ENCODE measurements at places on chromosomes 7 and 10.

GRCh38 chr7:45623740-45624391 lies 49.7 kb downstream of the ADCY1 start:
- DNase-seq = no peak

DNA sequence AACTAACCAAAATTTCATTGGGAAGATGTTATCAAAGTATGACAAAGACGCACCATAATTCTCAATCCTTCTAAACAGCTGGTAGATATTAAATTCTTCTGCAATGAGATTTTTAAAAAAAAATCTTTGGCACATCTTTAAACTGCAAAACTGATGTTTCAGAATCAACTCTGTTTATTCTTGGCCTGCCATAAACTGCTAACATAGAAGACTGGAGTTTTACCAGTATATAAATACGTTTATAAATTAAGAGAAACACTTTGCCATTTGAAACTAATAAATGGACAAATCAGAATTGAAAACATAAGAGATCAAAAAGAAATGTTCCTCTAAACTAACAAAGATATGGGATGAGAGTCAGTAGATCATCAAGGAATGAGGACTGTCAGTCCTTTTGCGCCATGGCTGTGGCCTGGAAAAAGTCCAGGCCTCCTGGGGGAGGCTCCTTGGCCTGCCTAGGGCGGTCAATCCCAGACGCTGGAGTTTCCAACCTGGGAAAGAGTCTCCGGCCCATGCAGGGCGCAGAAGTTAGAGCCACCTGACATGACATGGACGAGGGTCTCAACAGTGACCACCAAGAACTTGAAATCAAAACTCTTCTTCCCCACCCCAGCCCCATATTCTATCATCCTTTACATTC lies 34.2 kb upstream of the NEBL start:
- DNase-seq = no peak

GRCh38 chr10:126157189-126157588 lies 231.1 kb downstream of the ADAM12 start:
- no peak for DNase-seq

- DNase-seq = no peak
These were observed 21.5 kb upstream of the ZNF800 start for GRCh38 chr7:127413962-127414361.

DNA sequence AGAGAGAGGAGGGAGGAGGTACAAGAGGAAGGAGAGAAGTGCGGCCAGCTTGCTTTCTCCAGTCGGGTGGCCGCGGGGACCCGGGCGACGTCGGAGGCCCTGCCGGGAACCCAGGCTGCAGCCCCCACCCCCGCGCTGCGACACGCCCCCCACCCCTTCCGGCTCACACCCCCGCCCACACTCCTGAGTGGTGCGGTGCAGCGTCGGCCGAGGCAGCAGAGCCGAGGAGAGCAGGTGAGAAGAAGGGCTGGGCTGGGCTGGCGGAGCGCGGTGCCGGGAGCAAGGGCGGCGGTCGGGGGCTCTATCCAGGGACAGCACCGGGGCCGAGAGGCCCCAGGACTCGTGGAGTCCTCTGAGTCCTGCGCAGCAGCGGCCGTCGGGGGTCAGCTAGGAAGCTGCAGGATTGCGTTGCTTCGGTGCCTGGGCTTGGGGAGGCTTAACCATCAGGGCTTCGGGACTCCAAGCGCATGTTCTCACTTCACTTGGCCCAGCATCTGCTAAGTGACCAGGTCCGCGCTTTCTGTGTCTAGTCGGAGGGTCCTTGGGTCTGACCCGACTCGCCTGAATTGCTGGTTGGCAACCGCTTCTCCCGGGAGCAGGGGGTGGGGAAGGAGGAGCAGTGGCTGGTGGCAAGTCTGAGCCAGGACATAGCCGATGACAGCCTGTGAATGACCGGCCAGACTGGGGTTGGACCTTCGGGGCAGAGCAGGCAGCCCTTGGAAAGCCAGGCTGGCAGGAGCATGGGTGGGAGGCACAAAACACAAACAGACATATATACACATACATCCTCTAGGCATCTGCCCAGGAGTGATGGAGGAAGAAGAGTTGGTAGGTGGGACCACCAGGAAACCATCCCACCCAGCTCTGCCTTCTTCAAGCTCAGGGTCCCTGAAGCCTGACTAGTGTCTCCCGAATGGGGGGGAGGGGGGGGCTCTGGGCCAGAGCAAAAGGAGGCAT lies 683 bp downstream of the CHAT start:
- no peak for DNase-seq

DNA sequence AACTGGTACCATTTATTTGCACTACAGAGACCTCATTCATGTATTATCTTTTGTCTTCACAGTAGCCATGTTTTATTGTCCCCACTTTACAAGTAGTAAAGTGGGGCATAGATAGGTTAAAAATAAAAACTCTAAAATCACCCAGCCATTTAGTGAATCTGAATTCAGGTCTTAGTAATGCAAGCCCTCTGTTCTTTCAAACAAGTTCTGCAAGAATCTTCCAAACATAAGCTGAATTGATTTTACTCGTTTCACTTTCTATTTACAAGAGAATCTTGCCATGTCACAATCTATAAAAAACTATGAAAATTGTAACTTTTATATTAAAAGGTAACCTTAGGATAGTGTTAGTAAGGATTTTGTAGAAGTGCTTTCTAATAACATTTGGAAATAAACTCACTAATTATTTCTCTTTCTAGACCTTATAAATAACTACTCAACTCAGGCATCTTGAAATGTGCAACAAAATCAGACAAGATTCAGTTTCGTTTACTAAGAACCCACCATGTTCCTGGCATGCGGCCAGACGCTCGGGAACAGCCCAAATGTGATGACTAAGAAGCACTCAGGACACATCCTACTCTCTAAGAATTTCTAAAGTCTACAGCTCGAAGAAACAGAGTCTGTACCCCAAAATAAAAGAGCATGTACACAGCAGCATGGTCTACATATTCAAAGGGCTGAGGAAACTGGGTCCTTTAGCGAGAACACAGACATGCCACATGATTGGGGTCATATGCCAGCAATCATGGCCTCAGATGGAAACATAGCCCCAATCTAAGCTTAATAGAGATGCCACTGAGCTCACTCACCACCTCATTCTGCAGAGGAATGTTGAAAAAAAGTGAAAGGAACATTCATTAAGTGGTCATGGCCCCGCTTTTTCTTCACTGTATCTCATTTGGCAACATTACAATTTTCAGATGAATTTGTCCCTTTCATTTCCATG lies 167.6 kb downstream of the AMPH start:
- peak; percentile 8 for DNase-seq

DNA sequence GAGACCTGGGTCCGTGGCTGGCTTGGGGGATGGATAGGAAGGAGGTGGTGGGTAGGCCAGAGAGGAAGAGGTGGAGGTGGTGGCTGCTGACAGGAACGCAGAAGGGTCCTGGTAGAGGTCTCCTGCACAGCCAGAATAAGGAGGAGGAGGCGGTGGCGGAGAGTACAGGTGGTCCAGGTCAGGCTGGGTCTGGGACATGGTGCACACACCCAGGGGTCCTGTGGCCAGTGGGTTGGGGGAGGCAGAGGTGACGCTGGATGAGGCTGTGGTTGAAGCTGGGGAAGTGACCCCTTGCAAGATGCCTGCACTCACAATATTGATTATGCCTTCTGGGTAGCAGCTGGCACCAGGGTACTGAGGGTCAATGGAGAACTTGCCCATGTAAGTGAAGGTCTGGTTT lies 2.2 kb downstream of the EGR2 start:
- DNase-seq = no peak

DNA sequence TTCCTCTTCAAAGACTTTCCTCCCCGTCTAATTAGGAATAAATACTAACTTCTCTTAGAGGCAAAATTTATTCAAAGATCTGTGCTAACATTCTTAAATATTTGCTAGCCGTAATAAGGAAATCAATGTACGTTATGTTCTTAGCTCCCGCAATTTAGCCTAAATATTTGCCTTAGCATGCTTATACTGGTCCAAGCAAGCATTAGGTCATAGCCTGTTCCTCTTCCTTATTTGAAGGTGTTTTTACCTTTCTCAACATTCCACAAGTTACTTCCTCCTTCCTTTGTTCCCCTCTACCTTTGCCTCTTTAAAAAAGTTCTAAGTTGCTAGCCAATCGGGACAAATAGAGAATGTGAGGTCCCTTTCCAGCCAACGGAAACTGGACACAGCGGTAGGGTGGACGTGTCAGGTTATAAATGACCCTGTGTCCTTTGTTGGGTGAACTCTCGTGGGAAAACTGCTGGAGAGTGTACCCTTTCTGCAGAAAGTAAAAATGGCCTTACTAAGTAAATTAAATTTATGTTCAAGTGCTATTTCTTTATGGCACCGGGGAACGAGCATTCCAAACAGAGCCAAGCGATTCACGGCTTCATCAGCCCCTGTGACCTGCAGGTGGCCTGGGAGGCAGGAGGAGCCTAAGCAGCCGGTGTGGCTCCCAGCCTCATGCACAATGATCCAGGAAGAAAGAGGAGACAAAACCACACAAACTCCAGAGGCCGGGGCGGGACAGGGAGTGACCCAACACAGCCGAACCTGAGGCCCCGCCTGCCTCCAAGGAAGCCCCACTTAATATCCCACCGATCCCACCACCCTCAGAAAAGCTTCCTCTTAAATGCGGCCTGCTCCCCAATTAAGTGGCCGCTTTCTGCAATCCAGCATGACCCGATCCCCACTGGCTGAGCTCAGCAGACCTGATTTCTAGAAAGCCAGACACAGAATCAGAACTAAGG lies 67.0 kb downstream of the ZRANB1 start:
- DNase-seq = no peak

DNA sequence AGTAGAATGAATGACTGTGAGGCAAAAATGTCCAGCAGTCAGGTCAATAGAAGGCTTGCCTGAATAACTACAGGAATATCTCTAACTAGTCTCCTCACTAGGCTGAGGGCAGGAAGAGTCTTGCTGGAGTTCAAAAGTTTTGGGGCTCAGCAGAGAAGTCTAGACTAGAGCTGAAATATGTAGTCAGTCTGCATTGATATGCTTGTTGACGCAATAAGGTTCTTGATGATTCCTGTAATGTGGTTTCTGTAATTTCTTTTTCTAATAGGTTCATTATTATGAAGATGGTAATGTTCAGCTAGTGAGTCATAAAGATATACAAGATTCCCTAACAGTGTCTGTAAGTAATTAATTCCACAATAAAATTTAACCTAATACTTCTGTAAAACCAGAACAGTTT lies 41.5 kb upstream of the ST7 start:
- no peak for DNase-seq

DNA sequence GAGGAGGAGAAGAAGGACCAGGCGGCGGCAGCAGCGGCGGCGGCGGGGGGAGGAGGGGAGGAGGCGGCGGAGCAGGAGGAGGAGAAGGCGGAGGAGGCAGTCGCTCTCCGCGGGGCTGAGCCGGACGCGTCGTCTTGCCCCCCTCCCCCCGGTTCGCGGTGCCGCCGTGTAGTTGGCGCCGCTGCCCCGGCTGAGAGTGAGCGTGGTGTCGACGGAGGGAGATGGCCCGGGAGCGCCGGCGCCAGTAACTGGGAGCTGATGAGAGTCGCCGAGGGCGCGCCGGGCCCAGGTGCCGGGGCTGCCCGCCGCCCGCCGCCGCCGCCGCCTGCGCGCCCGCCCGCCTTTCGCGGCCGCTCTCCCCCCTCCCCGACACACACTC lies 257 bp downstream of the WAC start:
- no peak for DNase-seq

DNA sequence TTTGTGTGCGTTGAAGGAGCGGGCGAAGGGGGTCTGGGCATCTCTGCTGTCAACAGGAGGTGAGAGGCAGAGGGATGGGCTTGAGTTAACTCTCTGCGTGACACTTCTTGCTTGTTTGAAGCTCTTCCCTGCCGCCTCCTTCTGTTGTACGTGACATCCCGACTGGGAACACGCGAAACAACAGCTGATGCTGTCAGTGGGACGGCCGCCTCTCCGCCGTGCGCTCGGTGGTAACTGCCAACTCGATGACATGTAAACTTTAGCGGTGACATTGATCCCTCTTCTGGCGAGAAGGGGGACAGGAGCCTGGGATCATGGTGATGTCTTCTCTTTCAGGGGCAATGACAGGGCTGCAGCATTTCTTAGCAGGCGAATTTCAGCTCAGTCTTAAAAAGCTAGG lies 394.5 kb downstream of the TYW1 start:
- DNase-seq = no peak

- DNase-seq = no peak
These were observed 143.4 kb downstream of the CELF2 start for GRCh38 chr10:11161096-11161495.

GRCh38 chr10:107915215-107915610 lies 750.7 kb upstream of the SORCS1 start:
- no peak for DNase-seq

DNA sequence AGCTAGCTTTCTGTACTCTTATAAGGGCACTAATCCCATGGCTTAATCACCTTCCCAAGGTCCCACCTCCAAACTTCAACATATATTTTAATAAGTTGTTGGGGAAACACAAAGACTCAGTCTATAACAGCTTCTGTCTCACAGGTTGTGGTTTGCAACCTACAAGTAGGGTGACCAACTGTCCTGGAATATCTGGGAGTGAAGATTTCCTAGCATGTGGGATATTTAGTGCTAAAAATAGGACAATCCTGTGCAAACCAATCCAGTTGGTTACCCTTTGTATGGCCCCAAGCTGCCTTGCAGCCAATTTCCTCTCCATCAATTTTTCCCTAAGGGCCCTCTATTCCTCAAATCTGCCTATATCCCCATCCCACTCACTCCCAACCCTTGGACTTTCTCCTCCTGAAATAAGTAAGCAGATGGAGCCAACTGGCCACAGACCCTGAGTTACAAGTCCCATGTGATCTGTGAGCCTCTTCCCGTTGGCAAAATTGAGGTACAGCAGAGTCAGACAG lies 82.3 kb downstream of the FAM13C start:
- no peak for DNase-seq

DNA sequence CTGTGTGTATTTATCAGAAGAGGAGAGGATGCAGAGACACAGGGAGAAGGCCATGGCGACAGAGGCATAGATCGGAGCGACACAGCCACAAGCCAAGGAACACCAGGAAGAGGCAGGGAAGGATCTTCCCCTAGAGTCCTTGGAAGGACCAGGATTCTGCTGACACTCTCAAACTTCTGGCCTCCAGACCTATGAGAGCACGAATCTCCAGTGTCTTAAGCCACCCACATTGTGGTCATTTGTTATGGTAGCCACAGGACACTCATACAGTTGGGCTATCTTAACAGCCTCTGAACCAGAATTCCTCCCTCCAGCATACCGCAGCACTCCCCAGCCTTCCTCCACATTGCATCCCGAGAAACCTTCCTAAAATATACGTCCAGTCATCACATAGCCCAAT lies 367.0 kb upstream of the MGMT start:
- DNase-seq = no peak

DNA sequence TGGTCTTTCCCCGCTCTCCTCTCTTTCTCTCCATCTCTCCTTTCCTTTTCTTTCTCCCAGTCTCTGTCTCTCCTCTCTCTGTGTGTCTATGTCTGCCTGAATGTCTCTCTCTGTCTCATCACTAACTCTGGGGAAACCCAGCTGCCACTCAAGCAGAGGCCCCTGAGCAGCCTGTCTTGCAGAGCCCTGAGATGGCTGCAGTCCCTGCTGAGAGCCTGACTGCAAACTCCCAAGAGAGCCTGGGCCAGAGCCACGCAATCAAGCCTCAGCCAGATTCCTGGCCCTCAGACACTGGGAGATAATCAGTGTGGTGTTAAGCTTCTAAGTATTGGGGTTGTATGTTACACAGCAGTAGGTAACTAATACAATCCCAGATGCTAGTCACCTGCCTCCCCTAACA lies 91.5 kb downstream of the PAXIP1 start:
- no peak for DNase-seq

Data from SK-N-MC (cell line).